ENCODE measurements at places on chromosomes 12 and 14.
A peak's percentile ranks its signal among the peaks of the same experiment; 100 is the strongest.

DNA sequence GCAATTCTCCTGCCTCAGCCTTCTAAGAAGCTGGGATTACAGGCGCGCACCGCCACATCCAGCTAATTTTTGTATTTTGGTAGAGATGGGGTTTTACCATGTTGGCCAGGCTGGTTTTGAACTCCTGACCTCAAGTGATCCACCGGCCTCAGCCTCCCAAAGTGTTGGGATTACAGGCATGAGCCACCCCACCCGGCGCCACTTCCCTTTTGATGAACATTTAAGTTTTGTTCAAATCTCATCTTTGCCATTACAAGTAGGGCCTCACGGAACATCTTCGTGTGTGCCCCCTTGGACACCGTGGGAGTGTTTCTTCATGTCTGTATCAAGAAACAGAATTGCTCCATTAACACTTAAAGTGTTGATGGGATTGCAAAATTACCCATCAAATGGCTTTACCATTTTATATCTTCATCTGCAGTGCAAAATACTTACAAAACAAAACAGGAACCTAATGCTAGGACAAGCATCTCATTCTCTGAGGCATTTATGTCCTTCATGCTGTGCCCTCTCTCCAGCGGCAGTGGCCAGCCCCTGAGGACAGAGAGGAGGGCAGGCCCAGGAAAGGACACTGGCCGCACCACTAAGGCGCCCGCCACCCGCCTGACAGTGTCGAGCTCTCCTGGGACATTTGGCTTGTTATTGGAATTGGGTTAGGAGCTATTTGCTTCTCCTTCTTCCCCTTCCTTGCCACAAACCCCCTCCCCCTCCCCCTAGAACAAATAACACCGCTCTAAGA, 61.7 kb downstream of the RFX4 start:
- no peak for DNase-seq

GRCh38 chr12:94174576-94174975, 26.2 kb downstream of the PLXNC1 start:
- peak; percentile 18 for DNase-seq

DNA sequence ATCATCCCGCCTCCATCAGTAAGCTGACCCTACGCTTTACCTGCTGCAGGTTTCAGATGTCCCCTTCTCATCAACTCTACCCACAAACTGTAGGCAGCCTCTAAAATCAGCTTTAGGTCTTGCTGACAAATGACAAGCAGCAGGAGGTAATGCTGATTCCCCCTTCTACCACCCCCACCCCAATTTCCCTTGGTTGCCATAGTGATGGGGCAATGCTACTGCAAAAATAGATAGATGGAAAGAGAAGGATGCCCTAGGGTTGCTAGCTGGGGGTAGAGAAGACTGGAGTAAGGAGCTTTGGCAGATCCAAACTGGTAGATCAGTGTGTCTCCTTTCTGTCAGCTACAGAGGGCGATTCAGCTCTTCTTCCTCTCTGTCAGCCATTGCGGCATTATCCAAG, 19.8 kb upstream of the PDE1B start:
- DNase-seq: no peak

- DNase-seq: no peak
Measured at GRCh38 chr14:102192840-102193502, 53.3 kb downstream of the WDR20 start.

GRCh38 chr12:46609674-46610073, 216.1 kb downstream of the SLC38A4 start:
- no peak for DNase-seq

DNA sequence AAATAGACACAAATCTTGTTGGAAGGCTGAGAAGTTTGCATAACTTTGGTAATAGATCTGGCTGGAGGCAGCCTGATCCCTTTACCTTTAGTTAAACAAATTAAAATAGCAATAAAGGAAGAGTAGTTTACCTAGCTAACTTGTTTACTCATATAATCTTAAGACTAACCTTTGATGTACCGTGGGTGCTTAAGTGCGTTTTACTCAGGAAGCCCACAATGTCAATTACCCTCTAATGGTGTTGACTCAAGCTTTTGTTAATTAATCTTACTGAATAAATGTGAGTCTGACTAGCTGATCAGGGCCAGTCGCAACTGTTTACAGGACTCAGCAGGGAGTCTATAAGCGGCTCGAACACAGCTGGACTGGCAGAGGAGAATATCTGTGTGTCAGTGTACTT, 51.5 kb downstream of the FAR2 start:
- DNase-seq: no peak

DNA sequence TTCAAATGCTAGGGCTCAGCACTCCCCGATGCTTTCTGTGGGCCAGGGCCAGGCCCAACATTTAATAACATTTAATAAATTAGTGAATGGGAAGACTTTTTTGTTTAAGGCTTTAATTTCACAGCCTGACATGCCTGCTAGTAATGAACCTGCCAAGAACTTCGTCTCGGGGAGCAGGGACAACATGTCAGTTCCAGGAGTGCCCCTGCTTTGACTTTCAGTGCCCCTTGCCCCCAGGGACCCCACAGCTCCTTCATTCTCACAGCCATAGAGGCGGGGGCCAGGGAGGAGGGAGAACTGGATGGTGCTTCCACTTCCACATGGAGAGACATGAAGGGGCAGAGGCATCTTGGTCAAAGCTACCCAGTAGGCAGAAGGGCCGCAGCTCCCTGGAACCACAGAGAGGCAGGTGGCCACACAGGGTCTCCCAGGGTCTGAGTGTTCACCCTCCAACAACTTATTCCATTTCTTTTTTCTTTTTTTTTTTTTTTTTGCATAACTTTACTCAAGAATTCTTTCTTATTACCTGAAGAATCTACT, 66.0 kb upstream of the DDX11 start:
- DNase-seq: no peak

DNA sequence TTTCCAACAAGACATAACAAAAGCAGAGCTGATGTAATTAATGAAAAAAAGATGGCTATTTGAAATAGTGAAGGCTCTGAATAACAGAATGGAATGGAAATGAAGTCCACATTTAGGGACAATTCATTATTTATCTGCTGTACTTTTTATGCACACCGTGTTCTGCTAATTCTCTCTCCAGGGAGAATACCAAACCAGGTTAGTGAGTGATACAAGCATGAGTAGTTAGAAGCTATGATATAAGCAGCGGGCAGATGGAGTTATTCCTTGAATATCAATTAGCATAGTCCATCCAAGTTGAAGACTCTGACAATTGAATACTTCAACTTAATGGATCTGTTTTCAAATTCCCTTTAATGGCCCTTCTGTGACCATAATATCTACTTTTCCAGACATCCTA, 162.1 kb upstream of the TMTC2 start:
- DNase-seq: no peak

DNA sequence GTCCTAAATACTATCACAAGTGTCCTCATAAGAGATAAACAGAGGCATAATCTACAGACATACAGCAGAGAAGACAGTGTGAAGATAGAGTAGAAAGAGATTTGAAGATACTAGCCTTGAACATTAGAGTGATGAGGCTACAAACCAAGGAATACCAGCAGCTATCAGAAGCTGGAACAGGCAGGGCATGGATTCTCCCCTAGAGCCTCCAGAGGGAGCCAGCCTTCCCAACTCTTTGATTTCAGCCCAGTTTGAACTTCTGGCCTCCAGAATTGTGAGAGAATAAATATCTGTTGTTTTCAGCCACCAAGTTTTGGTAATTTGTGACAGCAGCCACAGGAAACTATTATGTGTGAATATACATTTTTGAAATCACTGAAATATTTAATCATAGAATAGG, 47.2 kb downstream of the CCDC91 start:
- DNase-seq: no peak

DNA sequence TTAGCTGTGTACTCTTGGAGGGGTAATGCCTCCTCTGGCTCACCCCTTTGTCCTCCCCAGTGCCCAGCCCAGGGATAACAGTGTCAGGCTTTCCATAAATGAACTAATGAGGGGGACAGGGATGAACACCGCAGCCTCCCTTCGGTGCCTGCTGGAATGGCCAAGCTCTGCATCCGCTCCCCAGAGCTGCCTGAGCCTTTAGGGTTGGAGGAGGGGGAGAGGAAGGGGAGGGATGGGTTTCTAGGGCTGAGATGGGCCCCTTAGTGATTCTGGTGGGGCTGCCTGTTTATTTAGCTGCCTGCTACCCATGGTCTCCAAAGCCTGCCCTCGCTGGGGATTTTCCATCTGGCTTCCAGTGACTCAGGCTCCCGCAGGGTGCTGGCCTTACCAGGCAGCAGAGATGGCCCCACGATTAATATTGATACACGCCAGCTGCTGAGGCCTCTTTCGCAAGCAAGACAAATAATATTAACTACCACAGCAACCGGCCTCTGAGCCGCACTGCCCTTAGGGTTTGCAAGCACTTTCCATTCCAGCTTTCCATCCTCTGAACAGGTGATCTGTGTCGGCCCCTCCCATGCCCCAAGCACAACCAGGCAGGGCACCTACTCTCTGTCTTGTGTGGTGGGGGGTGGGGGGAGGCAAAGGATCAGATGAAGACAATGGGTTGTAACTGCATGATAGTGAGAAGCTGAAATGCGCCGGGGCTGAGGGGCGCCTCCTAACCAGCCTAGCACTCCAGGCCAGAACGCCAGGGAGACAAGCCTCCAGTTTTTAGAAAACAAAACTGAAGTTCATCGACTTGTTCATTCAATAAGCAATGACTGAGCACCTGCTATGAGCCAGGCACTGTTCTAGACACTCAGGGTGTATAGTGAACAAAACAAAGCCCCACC, 56.7 kb downstream of the C14orf132 start:
- no peak for DNase-seq

GRCh38 chr14:84610086-84610485, 919.9 kb upstream of the FLRT2 start:
- no peak for DNase-seq

All from stimulated activated CD8-positive, alpha-beta memory T cell treated with anti-CD3 and anti-CD28 coated beads, Interleukin-4, amount 100 ng/mL, for 1 hour (primary cell).